ENCODE measurements at places on chromosomes 3 and 15.

GRCh38 chr15:60681353-60681752 lies 202.4 kb upstream of the ICE2 start:
- no peak for DNase-seq

DNA sequence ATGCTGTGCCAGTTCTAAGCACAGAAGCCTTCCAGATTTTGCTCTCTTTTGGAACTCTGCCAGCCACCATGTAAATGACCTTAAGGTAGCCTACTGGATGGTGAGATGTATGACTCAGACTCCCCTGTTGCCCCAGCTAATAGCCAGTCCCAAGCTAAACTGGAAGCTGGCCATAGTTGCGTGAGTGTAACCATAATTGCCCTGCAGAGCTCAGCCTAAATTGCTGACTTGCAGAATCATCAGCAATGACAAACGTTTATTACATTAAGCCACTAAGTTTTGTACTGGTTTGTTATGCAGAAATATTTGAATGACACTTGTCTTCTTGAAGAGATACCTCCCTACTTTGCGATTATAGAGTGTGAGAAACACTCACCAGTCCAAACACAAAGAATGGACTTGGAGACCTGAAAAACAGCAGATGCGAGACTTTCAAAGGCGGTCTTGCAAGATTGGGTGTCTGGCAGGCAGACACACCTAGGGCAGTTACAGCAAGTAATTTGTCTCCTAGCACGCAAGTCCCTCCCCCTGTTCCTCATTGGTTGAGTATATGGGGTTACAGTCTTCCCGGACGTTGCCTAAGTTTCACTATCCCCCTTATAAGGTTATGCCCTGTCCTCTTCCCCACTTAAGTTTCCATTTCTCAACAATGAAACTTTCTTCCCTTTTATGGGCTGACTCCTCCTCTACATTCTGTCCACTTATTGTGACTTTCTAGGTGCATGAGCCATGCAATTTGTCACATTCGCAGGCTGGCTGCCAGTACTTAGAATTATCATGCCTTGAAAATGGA lies 83.6 kb upstream of the XCR1 start:
- DNase-seq = no peak

- no peak for DNase-seq
Observed at GRCh38 chr3:89155811-89156210, 48.4 kb downstream of the EPHA3 start.

DNA sequence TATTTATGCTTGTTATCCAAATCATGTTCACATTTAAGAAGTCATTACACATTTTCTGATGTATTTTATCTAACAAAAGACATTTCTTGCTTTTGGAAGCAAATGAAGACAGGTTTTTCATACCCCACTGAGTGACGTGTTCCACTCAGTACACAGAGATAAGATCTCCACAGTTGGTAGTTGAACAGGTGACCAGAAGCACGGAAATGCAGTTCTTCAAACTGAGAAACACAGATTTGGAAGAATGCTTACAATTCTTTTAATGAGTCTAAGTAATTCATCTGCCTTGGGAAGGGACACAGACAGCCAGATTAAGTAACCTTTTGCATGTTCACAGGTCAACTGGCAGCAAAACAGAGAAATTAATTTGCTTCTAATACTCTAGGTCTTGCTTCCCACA lies 23.1 kb downstream of the PTX3 start:
- no peak for DNase-seq

GRCh38 chr3:157248590-157249422 lies 88.9 kb upstream of the CCNL1 start:
- DNase-seq = no peak

DNA sequence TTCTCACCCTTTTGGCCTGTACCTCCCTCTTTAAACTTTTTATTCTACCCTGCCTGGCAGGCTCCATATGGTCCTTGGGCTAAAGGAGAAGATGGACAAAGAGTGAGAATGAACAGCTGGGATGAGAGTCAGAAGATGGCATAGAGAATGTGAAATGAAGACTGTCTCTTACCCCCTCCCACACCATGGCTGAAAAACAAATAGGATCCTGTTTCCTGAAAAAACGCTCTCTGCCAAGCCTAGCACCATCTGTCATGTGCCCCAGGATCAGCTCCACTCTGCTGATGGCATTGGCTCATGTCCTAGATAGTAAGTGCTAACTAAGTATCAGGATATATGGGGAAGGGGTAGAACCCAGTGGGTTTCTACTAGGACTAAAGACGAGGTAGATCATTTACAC lies 238.6 kb downstream of the MEX3B start:
- DNase-seq = no peak
